ENCODE measurements at places on chromosomes 12 and 14.

DNA sequence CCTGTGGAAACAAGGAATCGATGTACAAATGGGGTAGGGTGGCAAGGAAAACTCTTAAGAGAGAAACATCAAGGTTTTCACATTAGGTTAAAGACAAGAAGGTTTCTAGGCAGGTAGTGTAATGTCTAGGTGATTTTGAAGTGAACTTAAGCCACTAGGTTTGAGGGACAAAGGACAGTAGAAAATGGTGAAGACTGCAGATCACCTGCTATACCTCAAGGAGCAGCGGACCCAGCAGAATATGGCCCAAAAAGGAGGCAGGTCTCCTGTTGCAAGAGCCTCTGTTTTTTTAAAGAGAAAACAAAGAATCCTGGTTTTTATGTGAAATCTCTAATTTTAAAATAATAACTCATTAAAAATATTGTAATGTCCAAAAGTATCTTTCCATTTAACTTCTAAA is 178.1 kb downstream of the ACSS3 start:
- DNase-seq, result no peak

GRCh38 chr14:27245947-27246346 is 648.1 kb upstream of the NOVA1 start:
- no peak for DNase-seq

- DNase-seq, result no peak
Observed at GRCh38 chr12:80068173-80068572, 31.2 kb upstream of the OTOGL start.

DNA sequence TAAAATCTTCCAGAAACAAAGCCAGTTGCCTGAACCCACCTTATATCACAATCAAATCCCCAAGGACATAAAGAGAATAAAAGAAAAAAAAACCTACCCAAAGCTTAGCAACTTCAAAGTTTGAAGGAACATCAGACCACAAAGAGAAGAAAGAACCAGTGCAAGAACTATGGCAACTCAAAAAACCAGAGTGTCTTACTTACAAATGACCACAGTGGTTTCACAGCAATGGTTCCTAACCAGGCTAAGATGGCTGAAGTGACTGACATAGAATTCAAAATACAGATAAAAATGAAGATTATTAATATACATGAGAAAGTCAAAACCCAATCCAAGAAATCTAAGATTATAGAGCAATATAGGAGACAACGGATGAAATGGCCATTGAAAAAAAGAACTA is 56.7 kb downstream of the APOBEC1 start:
- no peak for DNase-seq

- DNase-seq, result peak; percentile 59
Observed at GRCh38 chr12:7092229-7092985, at the start of gene C1R. TSS of gene C1R (minus strand) at chr12:7092445. CDS start at chr12:7092388, 57 bp downstream.

DNA sequence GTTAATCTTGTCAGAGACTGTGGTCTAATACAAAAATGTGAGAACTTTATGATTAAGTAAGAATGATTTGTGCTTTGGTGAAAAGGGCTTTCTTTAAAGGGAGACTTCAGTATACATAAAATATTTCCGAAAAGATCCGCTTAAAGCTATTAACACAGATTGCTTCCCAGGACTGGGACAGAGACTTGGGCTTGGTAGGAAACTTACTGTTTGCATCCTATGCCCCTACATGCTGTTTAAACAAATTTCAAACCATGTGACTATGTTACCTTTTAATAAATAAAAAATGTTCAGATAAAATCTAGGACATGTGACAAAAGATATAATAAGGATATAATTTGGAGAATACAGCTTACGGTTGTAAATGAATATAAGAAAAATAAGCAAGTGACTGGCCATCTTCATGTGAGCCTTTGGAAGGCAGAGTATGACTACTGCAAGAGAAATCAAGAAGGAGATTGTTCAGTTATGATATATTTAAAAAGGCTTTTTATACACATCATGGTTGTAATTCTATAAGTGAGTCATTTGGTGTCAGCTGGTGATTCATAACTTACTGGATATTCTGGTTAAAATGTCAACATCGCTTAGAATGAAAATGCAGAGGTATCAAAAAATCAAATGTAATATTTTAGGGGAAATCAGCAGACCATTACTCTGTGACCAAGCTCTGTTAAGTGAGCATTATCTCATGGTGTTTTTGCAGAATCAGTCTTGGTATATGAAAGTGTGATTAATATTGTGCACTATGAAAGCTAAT is 234.7 kb upstream of the E2F7 start:
- DNase-seq, result no peak

GRCh38 chr14:56199982-56200577 is 81.9 kb downstream of the PELI2 start:
- DNase-seq, result no peak

DNA sequence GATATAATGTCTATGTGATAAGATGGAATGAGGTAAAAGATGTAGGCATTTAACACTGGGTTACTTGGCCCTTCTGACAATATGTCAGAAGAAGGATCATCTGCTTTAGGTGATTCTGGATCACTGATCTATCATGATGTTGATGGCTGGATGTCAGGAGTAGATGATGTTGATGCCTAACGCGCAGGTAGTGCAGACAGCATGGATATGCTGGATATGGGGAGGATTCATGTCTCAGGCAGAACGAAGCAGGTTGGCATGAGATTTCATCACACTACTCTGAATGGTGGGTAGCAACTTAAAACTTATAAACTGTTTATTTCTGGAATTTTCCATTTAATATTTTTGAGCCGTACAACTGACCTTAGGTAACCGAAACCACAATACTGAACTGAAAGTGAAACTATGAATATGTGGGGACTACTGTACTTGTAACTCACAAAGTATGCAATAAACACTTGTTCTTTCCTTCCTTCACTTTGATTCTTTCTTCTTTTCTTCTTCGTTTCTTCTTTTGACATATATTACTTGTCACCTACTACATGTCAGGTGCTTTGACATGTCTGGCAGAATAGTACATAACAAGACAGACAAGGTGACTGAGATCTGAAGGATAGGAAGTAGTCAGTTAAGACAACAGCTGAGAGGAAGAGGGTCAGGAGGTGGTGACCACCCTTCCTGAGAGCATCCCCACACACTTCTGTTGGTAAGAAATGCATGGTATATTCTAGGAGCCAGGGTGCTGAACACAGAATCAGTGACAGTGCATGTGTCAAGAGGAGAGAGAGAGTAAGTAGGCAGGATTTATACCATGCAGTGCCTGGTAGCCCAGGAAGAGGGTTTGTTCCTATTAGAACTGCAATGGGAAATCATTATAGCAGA is 238.8 kb downstream of the PPFIA2 start:
- no peak for DNase-seq

DNA sequence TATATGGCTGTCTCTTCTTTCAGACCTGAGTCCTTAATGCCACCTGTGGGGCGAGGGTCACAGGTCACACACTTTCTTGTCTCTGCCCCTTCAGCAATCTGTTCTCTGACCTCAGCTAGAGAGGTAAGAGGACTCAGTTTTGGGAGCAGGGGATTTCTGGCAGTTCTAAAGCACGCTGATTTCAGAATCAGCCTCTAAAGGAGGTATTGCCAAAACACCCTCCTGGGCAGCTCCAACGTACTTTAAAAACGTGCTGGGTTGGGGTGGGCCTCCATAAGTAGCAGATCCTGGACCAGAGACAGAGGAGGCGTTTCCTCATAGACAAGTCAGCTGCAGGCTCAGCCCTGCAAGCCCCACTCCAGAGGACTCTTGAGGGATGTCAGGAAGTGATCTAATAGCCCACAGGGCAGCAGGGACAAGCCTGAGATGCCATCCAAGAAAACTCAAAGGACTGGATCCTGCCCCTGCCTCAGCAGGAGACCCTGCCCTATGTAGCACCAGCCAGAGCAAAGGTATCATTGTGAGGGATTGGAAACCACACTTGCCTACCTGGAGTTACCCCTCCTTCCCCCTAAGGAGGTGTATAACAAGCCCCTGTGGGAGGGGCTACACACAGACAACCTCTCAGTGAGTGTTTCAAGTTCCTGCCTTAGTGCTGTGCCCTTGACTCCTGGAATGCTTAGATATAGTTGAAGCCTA is 8.5 kb downstream of the CTDSP2 start:
- DNase-seq, result no peak

DNA sequence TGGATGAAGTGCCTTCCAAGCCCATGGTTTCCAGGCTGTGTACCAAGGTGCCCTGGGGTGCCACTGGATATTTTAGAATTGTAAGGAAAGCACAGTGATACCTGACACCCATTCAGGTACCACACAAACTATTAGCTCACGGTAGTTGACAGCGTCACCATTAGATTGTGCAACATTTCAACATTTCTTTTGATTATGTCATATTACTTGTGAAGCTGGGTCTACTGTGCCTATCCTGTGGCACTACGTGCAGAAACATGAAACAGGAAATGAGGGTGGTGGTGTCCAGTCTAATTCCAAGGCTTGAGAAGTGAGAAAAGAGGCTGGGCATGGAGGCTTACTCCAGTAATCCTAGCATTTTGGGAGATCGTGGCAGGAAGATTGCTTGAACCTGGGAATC is 75.5 kb upstream of the CPM start:
- DNase-seq, result no peak

- no peak for DNase-seq
Observed at GRCh38 chr14:50839691-50840090, 8.7 kb upstream of the NIN start.
